H7 (cell line): ENCODE measurements at places on chromosomes 3 and 15. TPM values are rescaled to one million over a fixed set of nuclear protein-coding genes. Genes with fewer than 3 reads are reported as not detected.

DNA sequence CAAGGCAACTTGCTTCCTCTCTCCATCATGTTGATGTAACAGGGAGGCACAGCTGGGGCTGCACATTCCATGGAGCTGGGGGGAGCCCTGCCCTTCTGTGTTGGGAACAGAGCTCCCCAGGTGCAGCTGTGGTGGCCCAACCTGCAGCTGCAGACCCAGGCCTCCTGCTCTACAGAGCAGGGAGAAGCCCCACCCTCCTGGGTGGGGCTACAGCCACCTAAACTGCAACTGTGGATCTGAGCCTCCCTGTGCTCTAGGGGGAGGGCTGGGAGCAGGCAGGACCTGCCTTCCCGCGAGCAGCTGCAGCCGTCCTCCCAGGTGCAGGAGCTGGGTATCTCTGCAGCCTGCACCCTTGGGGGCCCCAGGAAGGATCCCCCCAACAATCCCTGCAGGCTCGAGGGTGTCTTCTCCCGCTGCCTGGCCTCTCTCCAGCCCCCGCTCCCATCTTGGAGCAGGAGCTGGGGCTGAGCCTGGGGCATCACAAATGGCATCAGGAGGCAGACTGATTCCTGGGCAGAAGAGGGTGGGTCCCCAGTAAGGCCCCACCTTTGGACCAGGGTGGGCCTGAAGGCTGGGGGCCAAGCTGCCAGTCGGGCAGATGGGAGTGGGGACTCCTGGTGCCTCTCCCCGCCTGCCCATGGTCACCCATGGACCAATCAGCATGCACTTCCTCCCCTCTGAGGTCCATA, 7.4 kb downstream of the LRRC58 start:
- peak; percentile 75 for DNase-seq

The SAXO2 gene
- total RNA-seq = 1.1 and 8.6 TPM in 2 replicates

DNA sequence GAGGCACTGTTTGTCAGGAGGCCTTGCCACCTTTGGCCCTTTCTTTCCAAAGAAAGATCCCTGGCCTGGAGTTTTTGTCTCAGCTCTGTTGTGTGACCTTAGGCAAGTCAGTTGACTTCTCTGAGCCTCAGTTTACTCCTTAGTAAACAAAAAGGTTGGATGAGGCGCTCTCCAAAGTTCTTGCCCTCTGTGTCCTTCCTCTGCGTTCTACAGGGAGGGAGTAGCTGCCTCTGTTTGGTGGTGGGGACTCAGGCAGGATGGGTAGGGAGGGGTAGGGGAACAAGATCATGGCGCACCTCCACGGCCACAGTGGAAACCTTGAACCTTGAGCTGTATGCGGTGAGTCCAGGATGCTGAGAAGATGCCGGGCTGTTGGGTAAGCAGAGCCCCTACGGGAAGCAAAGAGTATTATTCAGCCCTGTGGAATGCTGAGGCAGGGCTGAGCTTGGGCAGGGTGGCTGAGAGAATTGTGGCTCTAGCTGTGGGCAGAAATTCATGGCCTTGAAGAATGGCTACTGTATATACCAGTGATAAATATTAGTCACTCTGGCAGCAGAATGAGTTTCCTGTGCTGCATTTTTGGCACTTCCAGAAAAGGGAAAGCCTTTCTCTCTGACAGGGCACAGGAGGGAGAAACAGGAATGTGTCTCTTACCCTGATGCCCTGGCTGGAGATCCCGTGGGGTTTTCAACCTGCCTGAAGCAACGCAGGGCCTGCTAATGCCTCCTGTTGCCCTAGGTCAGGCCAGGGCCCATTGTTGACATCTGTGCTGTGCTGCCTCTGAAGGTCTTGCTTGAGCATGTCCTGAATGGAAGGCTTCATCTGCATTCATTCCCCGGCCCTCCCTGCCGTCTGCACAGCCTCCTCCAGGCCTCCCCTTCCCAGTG, 39.9 kb downstream of the SMAD3 start:
- peak; percentile 53 for DNase-seq

GRCh38 chr3:7536510-7536909, 675.6 kb downstream of the GRM7 start:
- no peak for DNase-seq

DNA sequence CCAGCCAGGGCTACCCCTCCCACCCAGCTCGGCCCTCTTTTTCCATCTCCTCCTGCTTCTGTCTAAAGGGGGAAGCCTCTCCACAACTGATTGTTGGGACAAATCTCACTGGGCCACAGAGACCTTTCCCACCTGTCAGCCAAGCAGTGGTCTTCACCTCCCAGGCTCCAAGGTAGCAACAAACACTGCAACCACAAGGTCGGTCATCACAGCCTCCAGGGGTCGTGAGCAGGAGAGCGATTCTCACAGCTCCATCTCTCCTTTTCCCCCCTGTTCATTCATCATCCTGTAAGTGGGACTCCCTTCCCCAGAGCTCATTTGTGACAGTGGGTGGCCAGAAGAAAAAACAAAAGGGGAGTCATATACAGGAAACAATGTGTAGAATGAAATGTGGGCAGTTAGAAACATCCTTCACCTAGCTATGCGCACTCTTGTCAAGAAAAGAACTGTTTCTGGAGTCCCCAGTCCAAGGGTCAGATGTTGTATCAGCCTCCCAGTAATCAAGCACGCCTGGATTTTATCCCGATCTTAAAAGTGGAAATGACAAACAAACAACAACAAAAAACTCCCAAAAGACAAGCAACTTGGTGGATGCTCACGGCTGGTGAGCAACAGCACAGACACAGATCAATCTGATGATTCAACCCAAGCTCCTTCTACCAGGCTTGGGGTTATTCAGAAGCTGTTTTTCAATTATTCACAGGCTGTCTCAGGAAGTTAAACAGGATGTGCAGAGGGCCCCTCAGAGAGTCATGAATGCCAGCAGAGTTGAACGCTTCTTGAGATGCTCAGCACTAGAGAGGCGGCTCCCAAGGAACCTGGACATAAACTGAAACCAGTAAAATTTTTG, 22.4 kb downstream of the LYZL4 start:
- DNase-seq = no peak

DNA sequence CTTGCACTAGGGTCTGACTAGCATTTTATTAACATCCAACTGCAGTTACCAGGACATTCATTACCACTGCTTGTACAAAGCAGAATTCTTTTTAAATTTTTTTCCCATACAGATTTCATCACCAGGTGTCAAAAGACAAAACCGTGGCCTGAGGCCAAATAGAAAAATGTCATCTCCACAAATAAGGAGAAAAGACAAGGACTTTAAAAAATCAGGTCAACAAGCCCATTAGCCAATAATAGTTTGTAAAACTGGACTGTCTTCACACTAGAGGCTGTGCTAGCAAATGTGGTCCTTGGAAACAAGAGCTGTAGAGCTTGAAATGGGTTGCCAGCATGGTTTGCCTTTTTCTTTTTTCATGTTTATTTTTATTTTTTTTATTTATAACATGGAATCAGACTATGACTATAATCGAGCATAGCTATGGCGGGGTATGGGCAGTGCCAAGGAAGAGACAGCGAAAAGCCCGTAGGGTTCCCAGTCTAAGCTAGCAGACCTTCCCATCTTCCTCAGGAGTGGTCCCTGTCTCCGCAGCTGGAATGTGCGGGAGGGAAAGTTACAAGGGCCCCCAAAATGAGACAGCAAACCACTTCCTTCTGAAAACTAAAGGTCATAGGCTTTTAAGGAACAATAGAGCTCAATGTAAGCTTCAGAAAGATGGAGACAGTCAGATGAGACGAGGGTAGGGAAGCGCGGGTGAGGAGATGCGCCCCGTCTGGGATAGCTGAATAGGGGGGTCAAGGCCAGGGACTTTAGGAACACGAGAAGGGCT, 1.5 kb downstream of the PTPN9 start:
- DNase-seq = peak; percentile 49

The CYP19A1 gene
- total RNA-seq = not detected in 2 replicates

GRCh38 chr3:150414258-150414657, 6.2 kb downstream of the TSC22D2 start:
- no peak for DNase-seq

The GOLGA8R gene
- 0.15 TPM in 1 of 2 replicates, not detected in the other for total RNA-seq

DNA sequence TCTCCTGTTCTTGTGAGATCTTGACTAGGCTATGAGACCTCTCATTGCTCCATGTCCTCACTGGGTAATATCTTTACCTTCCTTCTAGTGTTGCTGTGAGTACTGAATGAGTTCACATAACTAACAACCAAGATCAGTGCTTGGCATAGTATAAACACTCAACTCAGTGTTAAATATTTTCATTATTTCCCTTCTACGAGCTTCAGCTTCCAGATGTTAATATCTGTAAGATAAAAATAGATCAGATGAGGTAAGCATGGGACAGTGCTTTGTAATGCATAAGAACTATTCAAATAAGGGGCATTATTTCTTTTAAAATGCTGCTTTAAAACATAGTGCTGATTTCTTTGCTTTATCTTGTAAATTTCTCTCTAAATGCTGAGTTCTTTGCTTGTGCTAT, 130.8 kb downstream of the DIPK2A start:
- no peak for DNase-seq

- no peak for DNase-seq
These were observed 28.0 kb downstream of the ARHGAP31 start for GRCh38 chr3:119322021-119322834.

The TTBK2 gene
- 4.2 and 6.5 TPM in 2 replicates for total RNA-seq

DNA sequence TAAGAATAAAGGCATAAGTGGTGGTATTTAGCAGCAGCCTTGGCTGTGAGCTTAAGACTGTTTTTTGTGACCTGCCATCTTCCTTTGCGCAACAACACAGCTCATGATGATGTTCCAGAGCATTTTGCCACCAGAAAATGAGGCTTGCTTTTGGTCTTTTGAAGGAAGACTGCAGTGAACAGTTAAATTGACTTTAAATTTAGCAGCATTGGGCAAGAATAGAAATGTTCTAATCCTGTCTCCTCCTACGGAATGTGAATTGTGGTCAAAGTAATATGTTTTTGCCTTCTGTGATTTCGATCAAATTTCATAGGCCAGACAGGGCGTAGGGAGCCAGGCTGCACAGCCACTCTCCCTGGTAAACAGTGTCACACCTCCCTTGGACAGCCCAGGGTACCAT, 460.7 kb upstream of the RASGRP1 start:
- no peak for DNase-seq

DNA sequence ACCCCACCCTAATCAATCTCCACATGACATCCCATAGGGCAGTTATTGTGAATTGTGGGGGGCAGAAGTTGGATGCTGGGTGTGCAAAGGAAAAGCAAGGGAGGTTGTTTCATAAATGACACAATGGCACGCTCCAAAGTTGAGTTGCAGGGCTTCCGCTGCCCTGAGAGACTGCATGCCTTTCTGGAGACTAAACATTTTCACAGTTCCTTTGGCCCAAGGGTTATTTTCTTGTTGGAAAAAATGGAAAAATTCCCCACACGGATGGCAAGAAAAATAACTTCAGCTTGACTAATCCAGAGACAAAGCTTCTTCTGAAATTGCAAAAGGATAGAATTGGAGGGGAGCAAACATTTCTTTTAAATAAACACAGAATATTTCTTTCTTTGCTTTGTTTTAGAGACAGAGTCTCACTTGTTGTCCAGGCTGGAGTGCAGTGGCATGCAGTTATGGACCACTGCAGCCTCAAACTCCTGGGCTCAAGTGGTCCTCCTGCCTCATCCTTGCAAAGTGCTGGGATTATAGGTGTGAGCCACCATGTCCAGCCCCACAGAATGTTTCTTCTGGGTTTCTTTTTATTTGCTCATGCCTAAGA, 19.1 kb upstream of the TPM1 start:
- no peak for DNase-seq

DNA sequence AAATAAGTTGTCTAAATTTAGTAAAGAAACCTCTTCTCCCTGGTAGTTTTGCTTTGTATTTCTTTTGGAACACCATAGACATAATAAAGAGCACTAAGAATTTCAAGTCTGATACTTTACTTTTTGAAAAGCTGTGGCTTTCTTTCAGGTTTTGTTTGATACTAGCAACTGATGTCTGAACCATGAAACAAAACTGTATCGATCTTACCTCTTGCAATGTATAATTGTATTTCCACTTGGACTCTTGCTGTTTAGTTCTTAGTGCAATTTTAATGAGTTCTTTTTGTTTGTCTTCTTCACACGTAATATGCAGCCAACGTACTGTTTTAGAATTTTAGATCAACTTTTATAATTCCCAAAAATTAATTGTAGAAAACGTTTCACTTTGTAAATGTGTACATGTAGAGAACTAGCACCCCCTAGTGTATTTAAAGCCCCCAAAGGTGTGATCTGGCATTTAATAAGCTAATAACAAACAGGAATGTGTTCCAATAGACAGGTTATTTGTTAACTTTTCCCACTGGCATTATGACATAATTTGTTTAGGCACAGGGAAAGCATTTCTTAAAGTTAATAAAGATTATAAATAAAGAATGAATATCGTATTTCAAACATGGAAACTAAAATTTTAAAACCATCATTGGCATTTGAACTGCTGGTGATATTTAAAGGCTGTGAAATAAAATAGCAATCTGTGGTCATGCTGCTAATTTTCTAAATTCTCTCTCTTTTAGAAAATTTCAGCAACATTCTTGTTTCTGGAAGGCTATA, 289.1 kb upstream of the DNAJC19 start:
- DNase-seq = peak; percentile 11

- no peak for DNase-seq
These were observed 153.0 kb upstream of the WNT5A start for GRCh38 chr3:55639896-55640765.

The COL6A5 gene
- not detected in 2 replicates for total RNA-seq

DNA sequence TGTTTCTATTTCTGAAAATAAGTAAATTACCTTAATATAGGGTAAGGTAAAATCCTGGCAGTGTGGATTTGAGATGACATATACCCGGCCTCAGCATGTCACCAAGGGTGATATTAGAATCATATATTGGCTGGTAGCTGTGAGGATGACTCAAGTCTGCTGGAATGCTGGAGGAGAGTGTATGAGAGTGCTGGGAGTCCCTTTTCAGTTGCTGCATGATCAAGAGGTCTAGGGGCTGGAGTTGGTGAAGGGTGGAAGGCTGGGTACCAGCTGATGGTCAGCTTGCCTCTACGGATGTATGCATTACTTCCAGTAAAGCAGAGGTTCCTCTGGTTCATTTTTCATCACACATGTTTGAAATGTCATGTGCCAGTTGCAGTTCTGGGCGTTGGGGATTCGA, 40.6 kb downstream of the SLC25A26 start:
- no peak for DNase-seq

- no peak for DNase-seq
These were observed 333.4 kb downstream of the NAALADL2 start for GRCh38 chr3:175192536-175192935.

The EOMES gene
- 24.0 and 54.9 TPM in 2 replicates for total RNA-seq

GRCh38 chr3:183254487-183255347, 1.7 kb downstream of the B3GNT5 start:
- no peak for DNase-seq

The MEGF11 gene
- 0.67 and 0.76 TPM in 2 replicates for total RNA-seq

GRCh38 chr15:42199126-42199525, 9.0 kb downstream of the VPS39 start:
- DNase-seq = no peak
